ENCODE measurements at places on chromosomes 6 and 20. TPM values are rescaled to one million over a fixed set of nuclear protein-coding genes. Genes with fewer than 3 reads are reported as not detected.

The MAFB gene
- 0.28 TPM for total RNA-seq

The TGM2 gene
- 0.33 TPM for total RNA-seq

The FILIP1 gene
- total RNA-seq, result not detected

GRCh38 chr6:151008425-151008824 is 142.9 kb downstream of the MTHFD1L start:
- no peak for DNase-seq
- H3K36me3 ChIP-seq, result peaks cover 4% of the 10 kb centered on the region
- no peaks in the 10 kb centered on the region for H3K27me3 ChIP-seq
- H3K27ac ChIP-seq, result no peak overlapping the region

- no peaks in the 10 kb centered on the region for H3K36me3 ChIP-seq
- peaks cover 13% of the 10 kb centered on the region for H3K4me1 ChIP-seq
- no peak overlapping the region for H3K27ac ChIP-seq
- no peak for DNase-seq
- peaks cover 14% of the 10 kb centered on the region for H3K27me3 ChIP-seq
- H3K4me3 ChIP-seq, result no peak overlapping the region
These were observed 15.3 kb downstream of the SLC17A9 start for GRCh38 chr20:62967628-62968351.

- H3K36me3 ChIP-seq, result no peaks in the 10 kb centered on the region
- H3K27ac ChIP-seq, result no peak overlapping the region
- peaks cover 39% of the 10 kb centered on the region for H3K27me3 ChIP-seq
- H3K4me3 ChIP-seq, result no peak overlapping the region
- no peak for DNase-seq
- no peaks in the 10 kb centered on the region for H3K4me1 ChIP-seq
These were observed 105.9 kb downstream of the ADTRP start for GRCh38 chr6:11672669-11673068.

DNA sequence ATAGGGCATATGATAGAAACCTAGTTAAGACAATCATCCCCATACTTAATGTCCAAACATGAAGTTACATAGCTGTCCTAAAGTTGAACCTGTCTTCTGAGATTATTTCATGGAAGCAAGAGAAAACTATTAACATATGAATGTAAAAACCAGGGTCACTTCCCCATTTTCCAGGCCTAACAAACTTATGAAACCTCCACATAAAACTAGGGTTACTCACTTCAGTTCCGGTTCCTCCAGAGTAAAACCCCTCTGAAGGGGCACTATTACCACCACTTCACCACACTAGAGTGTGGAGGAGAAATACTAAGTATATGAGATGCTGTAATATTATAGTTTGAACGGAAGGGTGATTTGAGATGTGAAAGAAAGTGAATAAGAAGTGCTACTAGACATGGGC is 14.9 kb downstream of the PRKN start:
- no peaks in the 10 kb centered on the region for H3K4me1 ChIP-seq
- H3K27me3 ChIP-seq, result no peaks in the 10 kb centered on the region

DNA sequence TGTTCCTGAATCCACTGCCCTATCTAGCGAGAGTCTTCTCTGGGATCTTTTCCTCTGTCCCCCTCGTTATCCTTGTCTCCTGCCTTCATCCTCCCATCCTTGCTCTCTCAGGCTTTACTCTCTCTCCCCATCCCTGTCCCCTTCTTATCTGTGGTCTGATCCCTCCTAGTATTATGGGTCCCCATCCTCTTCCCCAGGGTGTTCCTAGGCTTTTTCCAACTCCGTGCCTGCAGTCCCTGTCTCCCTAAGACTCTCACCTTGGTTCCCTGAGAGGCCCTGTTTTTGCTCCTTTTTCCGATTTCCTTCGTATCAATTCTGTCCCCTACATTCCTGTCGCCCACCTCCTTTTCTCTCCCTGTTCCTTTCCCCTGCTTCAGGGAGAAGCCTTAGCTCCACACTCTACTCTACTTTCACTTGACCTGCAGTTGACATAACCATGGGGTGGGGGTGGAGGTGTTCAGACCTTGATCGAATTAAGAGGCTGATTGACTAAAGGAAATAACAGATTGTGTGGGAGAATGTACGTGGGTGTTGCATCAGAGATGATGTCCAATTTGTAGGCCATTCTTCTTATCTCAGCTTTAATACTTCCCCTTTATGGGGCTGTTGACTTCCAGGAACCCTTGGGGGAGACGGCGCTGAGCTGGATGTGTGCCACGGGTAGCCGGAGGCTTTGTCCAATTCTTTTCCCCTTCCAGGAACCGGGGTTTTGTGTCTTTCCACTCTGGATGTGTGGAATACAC is 905 bp downstream of the PPARD start:
- H3K27me3 ChIP-seq, result peaks cover 5% of the 10 kb centered on the region
- peak overlapping the region; percentile 79 for H3K27ac ChIP-seq
- peaks cover 24% of the 10 kb centered on the region for H3K36me3 ChIP-seq
- no peak for DNase-seq
- H3K4me1 ChIP-seq, result peaks cover 44% of the 10 kb centered on the region
- H3K4me3 ChIP-seq, result peak overlapping the region; percentile 96

GRCh38 chr6:131532580-131533039 is 40.4 kb upstream of the ARG1 start:
- no peaks in the 10 kb centered on the region for H3K27me3 ChIP-seq
- no peak overlapping the region for H3K4me3 ChIP-seq
- DNase-seq, result peak; percentile 33
- H3K36me3 ChIP-seq, result peaks cover 2% of the 10 kb centered on the region
- H3K27ac ChIP-seq, result no peak overlapping the region

DNA sequence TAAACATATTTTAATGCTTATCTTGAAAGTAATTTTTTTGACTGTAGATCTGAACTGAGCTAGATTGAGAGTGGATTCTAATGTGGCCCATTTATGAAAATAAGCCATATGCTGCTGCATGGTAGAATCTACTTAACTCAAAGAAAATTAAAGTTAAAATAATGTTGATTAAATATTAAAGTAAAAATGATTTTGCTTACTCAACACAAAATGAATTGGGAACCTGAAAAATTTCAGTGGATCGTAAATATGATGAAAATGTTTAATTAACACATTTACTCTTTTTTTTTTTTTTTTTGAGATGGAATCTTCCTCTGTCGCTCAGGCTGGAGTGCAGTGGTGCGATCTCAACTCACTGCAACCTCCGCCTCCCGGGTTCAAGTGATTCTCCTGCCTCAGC is 144.5 kb upstream of the HMGN3 start:
- no peaks in the 10 kb centered on the region for H3K36me3 ChIP-seq
- peaks cover 1% of the 10 kb centered on the region for H3K27me3 ChIP-seq
- H3K27ac ChIP-seq, result no peak overlapping the region
- no peak overlapping the region for H3K4me3 ChIP-seq

GRCh38 chr6:145756170-145756662 is 20.9 kb upstream of the EPM2A start:
- no peaks in the 10 kb centered on the region for H3K36me3 ChIP-seq
- H3K27ac ChIP-seq, result no peak overlapping the region
- no peaks in the 10 kb centered on the region for H3K4me1 ChIP-seq

GRCh38 chr20:51281521-51281920 is 258.6 kb upstream of the KCNG1 start:
- H3K27ac ChIP-seq, result no peak overlapping the region
- no peaks in the 10 kb centered on the region for H3K36me3 ChIP-seq
- peaks cover 30% of the 10 kb centered on the region for H3K27me3 ChIP-seq
- no peak overlapping the region for H3K4me3 ChIP-seq
- no peak for DNase-seq
- H3K4me1 ChIP-seq, result no peaks in the 10 kb centered on the region

DNA sequence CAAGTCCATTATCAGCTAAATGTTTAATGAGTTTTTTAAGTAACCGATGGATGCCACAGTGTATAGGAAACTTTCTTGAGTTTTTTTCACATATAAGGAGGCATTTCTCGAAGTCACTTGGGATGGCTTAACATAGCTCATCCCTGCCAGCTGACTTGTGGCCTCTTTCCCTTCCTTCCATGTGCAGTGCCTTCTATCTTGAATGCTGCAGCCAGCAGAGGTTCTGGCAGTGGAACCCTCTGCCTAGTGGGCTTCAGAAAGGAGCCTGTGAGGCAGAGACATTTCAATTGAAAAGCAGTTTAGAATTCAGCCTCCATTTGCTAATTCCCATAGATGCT is 51.9 kb downstream of the AKAP12 start:
- H3K27ac ChIP-seq, result no peak overlapping the region
- DNase-seq, result no peak
- H3K4me3 ChIP-seq, result no peak overlapping the region
- peaks cover 82% of the 10 kb centered on the region for H3K27me3 ChIP-seq
- no peaks in the 10 kb centered on the region for H3K36me3 ChIP-seq

DNA sequence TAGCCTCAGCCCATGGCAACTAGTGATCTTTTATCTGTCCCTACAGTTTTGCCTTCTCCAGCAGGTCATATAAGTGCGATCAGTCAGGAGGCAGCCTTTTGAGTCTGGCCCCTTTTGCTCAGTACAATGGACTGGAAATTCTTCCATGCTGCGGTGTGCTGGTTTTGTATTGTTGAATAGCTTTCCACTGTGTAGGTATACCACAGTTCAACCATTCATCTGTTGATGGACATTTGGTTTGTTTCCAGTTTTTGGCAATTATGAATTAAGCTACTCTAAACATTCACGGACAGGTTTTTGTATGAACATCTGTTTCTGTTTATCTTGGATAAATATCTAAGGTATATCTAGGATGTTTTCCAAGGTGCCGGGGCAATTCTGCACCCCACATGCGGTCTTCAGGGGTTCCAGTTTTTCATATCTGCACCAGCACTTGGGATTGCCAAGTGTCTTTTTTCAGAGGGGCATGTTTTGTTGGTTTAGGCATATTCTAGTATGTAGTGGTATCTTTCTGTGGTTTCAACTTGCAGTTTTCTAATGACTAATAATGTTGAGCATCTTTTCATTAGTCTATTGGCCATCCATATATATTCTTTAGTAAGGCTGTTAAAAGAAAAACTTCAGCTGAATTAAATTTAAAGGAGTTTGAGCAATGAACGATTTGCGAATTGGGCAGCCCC is 141.0 kb downstream of the TFAP2C start:
- H3K27ac ChIP-seq, result no peak overlapping the region
- no peak overlapping the region for H3K4me3 ChIP-seq
- H3K4me1 ChIP-seq, result no peaks in the 10 kb centered on the region
- H3K36me3 ChIP-seq, result no peaks in the 10 kb centered on the region
- no peaks in the 10 kb centered on the region for H3K27me3 ChIP-seq

- H3K36me3 ChIP-seq, result no peaks in the 10 kb centered on the region
- no peaks in the 10 kb centered on the region for H3K27me3 ChIP-seq
- H3K4me3 ChIP-seq, result no peak overlapping the region
- H3K4me1 ChIP-seq, result no peaks in the 10 kb centered on the region
- DNase-seq, result no peak
These were observed 156.8 kb upstream of the RIN2 start for GRCh38 chr20:19601126-19601810.
